ENCODE measurements at places on chromosomes 1 and 21.

DNA sequence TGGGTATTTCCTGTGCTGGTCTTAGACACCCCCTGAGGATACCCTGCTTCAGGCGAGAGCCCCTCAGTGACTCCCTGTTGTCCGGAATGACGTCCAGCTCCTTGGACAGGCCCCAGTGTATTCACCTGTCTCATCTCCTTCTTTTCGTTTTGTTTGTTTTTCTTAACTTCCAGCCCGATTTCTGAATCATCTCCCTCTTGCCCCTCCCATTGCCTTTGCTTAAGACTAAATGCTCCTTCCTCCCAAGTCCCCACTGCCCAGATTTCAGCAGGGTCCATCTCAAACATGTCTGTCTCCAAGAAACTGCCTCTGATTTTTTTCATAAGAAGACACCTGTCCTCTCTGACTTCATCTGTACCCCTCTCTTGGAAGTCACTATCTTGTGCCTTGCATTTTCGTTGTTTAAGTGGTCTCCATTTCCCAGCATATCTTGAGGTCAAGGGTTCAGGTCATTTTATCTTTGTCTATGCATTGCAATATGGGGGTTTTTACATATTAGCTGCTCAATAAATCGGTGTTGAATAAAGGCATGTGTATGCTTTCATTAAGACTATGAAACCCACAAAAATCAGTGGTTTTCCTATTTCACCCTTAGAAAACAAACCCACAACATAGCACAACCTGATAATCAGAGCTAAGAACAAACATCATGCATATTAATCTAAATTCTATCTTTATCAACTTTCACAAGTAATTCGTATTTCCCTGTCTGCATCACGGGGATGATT lies 58.4 kb upstream of the LGALS8 start:
- no peak for DNase-seq
- H3K36me3 ChIP-seq, result peaks cover 19% of the 10 kb centered on the region
- H3K27ac ChIP-seq, result no peak overlapping the region
- H3K27me3 ChIP-seq, result no peaks in the 10 kb centered on the region
- peak overlapping the region; percentile 27 for H3K4me3 ChIP-seq
- H3K4me1 ChIP-seq, result peaks cover 23% of the 10 kb centered on the region

- no peaks in the 10 kb centered on the region for H3K4me1 ChIP-seq
- H3K4me3 ChIP-seq, result no peak overlapping the region
- H3K27ac ChIP-seq, result no peak overlapping the region
- DNase-seq, result no peak
- no peaks in the 10 kb centered on the region for H3K36me3 ChIP-seq
These were observed 92.5 kb downstream of the LRRC40 start for GRCh38 chr1:70112838-70113237.

DNA sequence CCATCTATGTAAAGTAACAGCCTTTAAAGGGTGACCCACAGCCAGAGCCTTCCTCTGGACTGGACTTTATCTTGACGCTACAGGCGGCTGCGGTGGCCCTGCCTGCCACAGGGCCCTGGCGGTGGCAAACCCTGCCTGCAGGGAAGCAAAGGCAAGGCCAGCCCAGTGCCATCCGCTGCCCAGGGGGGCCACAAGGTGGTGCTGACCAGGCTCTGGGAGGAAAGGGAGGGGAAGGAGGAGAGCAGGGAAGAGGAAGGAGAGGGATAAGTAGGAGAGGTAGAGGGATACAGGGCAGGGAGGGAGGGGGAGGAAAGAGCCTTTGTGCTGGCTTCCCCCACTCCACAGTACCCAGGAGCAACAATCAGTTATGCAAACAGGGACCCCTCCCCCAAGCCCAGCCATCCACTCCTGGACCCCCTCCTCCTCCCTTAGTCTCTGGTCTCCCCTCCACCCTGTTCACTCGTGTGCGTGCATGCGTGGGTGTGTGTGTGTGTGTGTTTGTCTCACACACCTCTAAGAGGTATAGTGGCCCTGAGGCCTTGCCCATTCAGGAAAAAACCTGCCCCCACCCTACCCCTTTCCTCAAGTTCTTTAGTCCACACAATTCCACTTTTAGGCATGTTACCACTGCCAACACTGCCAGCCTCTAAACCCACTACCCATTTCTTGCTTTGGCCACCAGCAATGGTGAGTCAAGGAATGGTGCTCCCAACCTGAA lies 30.3 kb downstream of the SSBP3 start:
- H3K27ac ChIP-seq, result peak overlapping the region; percentile 83
- no peaks in the 10 kb centered on the region for H3K27me3 ChIP-seq
- H3K4me1 ChIP-seq, result peaks cover 93% of the 10 kb centered on the region
- peaks cover 9% of the 10 kb centered on the region for H3K36me3 ChIP-seq
- DNase-seq, result no peak

- no peak overlapping the region for H3K4me3 ChIP-seq
- peaks cover 27% of the 10 kb centered on the region for H3K27me3 ChIP-seq
- no peaks in the 10 kb centered on the region for H3K36me3 ChIP-seq
- no peaks in the 10 kb centered on the region for H3K4me1 ChIP-seq
- no peak for DNase-seq
These were observed 26.6 kb downstream of the PROK1 start for GRCh38 chr1:110477445-110477957.

Measured in central memory CD8-positive, alpha-beta T cell (primary cell).